ENCODE measurements at places on chromosomes 3 and 15. TPM values are rescaled to one million over a fixed set of nuclear protein-coding genes. Genes with fewer than 3 reads are reported as not detected.

Gene CFAP100
- not detected for polyA plus RNA-seq

Gene PLSCR5
- polyA plus RNA-seq: not detected

Gene MLF1
- 0.43 TPM for polyA plus RNA-seq

Gene SEMA3B
- polyA plus RNA-seq: not detected

Gene ITIH3
- not detected for polyA plus RNA-seq

Gene SCN11A
- polyA plus RNA-seq: not detected
